ENCODE measurements at places on chromosomes 2 and 18.

DNA sequence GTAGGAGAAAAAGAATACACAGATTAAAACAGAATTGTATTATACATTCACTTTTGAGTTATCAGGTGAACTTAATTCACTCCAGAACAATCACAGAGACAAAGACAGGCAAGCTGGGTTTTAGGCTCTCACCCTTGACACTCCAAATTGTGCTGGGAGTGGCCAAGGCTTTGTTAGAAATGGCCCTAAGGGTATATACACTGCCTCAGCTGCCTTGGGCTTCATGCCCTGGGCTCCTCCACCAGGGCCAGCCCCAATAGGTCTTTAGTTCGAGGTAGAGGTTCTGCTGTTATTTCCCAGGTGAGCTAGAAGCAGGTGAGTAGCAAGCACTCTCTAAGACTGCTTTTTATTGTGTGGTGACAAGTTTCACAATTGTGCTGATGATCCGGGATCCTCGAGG is 19.9 kb downstream of the GEMIN6 start:
- DNase-seq: no peak

GRCh38 chr2:48449073-48449840 is 80.7 kb upstream of the STON1 start:
- no peak for DNase-seq

GRCh38 chr2:152607793-152608300 is 109.4 kb downstream of the PRPF40A start:
- no peak for DNase-seq

- no peak for DNase-seq
Measured at GRCh38 chr18:41939326-41939725, 15.7 kb upstream of the PIK3C3 start.

DNA sequence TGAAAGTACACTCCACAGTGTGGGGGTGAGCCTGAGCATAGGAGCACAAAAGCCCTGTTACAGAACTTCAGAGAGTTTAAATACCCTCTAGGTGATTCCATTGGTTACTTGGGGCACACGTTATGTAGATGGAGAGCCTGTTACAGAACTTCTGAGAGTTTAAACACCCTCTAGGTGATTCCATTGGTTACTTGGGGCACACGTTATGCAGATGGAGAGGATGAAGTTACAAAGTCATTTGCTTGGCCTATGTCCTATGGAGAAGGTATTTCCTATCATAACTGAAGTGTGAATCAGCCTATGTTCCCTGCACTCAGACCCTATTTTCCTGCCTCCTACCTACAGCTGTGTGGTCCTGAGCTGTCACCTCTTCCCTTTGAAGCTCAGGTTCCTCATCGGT is 3.8 kb upstream of the CAPN10 start:
- DNase-seq: no peak

GRCh38 chr2:127174640-127175039 is 45.5 kb downstream of the CYP27C1 start:
- DNase-seq: no peak

DNA sequence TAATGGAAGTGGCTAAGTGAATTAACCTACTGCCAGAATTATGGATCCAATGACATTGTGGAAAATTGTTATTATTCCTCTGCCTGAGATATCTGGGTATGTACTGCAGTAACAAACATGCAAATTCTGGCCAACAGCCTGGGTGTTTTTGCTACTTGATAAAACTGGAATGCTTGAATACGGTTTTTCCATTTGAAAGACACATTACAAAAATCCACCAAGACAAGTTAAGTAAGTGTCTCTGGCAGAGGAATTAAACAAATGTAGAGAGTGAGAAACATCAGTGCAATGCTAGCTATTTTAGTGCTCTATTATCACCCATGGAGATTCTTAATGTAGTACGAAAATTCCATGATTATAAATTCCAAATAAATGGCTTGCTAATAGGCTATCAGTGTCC is 312.4 kb upstream of the MEIS1 start:
- no peak for DNase-seq

DNA sequence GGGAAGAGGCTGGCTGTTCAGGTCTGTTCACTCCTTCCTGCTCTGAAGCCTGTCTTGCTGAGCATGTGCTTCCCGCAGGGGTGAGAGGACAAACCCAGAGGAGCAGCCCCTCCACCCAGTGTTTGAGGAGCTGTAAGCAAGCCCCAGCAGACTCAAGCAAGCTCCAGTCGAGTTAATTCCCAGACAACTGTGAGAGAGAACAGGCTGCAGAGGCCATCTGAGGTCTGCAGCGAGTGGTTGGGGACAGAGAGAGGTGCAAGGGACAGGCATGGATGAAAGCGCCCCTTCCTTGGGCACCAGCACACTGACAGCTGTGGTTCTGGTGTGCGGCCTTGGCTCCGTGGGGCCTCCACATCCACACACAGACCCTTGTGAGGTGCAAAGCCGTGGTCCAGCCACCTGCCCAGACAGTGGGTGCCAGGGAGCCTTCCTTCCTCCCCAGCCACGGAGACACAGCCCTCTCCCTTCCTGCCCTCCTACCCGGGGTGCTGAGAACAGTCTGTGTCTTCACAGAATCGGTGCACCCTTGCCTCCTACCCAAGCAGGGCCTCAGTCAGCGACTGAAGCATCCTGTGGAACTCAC is 36.2 kb downstream of the MAL start:
- no peak for DNase-seq

- DNase-seq: no peak
Measured at GRCh38 chr2:114192362-114192761, 250.1 kb upstream of the DPP10 start.

DNA sequence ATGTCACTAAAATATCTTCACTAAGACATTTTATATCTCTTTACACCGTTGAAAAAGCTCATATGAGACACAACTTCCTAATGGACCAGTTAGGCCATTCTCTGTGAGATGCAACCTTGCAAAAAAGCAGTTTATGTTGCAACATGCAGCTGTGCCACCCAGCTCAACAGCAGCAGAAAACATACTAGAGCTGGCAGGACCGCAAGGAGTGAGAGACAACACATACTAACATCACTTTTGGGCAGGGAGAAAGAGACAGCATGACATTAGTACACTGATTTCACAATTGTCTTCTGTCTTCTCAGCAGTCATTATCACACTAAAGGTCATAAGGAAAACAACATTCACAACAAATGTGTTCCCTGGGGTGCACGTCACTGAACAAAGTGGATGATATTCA is 122.9 kb downstream of the EPB41L3 start:
- DNase-seq: peak; percentile 29

- no peak for DNase-seq
Measured at GRCh38 chr18:5651736-5652135, 107.9 kb upstream of the EPB41L3 start.

GRCh38 chr2:71612581-71613402 is 159.4 kb downstream of the DYSF start:
- DNase-seq: no peak

GRCh38 chr2:131521961-131522781 is 5.5 kb upstream of the CCDC74A start:
- no peak for DNase-seq

DNA sequence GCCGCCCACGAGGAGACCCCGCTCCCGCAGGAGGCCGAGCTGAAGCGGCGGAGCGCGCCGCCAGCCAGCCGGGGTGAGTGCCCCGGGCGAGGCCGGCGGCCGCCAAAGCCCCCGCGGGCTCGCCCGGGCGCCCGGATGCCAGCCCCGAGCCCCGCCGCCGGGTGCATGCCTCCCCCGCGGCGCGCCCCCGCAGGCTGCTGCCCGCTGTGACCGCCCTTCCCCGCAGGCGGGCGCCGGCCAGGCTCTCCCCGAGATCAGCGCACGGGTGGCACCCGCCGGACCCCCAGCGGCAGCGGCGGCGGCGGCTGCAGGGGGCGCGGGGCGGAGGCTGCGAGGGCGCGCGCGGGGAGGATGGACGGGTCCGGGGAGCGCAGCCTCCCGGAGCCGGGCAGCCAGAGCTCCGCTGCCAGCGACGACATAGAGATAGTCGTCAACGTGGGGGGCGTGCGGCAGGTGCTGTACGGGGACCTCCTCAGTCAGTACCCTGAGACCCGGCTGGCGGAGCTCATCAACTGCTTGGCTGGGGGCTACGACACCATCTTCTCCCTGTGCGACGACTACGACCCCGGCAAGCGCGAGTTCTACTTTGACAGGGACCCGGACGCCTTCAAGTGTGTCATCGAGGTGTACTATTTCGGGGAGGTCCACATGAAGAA is 470 bp downstream of the KCNF1 start:
- no peak for DNase-seq

- peak; percentile 78 for DNase-seq
Measured at GRCh38 chr2:20536619-20537422, 89.9 kb downstream of the RHOB start.

DNA sequence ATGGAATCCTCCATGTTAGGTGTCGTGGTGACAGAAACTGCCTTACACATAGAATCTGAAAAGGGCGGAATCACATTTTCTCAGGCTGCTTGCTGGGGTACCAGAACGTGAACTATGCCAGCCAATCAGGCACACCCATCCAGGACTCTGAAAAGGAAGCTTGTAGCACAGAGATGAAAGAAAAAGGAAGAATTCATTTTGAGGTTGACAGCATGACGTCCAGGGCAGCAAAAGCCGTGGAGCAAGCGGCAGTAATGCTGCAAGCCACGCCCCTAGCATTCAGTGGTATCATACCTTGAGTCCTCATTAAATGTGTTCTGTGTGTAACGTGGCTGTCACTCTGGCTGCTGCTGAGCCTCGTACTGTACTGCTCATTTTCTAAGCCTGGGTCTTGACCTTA is 304.0 kb downstream of the DYSF start:
- DNase-seq: no peak

- no peak for DNase-seq
Measured at GRCh38 chr2:17362956-17363355, 155.3 kb downstream of the RAD51AP2 start.

GRCh38 chr2:198394208-198394607 is 589.8 kb downstream of the PLCL1 start:
- no peak for DNase-seq

DNA sequence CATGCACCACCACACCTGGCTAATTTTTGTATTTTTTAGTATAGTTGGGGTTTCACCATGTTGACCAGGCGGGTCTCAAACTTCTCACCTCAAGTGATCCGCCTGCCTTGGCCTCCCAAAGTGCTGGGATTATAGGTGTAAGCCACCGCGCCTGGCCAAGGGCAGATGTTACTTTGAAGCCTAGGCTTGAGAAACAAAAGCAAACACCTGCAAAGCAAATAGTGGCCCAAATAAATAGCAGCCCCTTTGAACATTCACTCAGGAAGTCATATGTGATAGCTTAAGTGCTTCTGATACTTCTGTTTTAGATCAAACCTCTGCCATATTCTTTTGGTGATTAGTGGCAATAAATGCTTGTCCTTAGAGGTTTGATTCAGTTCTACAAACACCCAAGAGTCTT is 404.5 kb upstream of the SMIM21 start:
- no peak for DNase-seq

DNA sequence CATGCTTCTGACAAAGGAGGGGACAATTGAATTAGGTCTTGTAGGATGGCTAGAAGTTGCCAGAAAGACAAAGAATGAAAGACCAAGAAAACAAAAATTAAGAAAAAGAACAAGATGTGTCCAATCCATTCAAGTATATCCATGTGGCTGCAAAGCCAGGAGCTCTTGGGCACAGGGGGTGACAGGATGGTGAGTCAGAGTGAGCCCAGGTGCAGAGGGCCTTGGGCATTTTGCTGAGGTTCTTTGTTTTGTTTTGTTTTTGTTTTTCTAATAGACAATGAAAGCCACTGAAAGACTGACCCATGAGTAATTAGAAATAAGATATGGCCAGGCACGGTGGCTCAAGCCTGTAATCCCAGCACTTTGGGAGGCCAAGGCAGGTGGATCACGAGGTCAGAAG is 104.6 kb upstream of the KLHL29 start:
- DNase-seq: no peak

- no peak for DNase-seq
Measured at GRCh38 chr2:111710613-111711012, 173.4 kb downstream of the ANAPC1 start.

DNA sequence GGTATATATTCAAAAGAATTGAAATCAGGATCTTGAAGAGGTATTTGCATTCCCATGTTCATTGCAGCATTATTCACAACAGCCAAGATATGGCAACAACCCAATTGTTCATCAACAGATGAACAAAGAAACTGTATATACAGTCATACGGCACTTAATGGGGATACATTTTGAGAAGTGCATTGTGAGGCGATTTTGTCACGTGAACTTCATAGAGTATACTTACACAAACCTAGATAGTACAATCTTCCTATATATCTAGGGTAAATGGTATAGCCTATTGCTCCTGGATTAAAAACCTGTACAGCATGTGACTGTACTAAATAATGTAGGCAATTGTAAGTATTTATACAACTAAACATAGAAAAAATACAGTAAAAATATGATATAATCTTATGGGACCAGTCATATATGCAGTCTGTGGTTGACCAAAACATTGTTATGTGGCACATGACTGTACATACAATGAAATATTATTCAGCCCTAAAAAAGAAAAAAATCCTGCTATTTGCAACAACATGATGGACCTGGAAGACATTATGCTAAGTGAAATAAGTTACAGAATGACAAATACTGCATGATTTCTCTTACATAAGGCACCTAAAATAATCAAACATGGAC is 9.2 kb upstream of the BBS5 start:
- DNase-seq: no peak

GRCh38 chr2:11777066-11777782 is 30.8 kb downstream of the LPIN1 start:
- DNase-seq: no peak

- DNase-seq: no peak
Measured at GRCh38 chr2:72894514-72894913, 7.3 kb downstream of the SPR start.

DNA sequence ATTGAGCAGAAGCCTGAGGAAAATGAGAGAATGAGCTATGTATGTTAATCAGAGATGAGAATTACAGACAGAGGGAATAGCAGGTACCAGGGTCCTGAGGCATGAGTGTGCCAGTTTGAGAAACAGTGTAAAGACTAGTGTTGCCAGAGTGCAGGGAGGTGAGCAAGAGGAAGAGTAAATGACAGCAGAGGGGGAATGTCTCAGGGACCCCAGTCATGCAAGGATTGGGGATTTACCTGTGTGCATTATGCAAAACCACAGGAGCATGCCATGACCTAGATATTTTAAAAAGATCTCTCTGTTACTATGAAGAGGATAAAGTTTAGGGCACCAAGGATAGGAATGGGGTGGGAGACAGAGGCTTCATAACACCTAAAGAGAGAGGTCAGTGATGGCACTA is 72.1 kb downstream of the TTC32 start:
- DNase-seq: no peak

DNA sequence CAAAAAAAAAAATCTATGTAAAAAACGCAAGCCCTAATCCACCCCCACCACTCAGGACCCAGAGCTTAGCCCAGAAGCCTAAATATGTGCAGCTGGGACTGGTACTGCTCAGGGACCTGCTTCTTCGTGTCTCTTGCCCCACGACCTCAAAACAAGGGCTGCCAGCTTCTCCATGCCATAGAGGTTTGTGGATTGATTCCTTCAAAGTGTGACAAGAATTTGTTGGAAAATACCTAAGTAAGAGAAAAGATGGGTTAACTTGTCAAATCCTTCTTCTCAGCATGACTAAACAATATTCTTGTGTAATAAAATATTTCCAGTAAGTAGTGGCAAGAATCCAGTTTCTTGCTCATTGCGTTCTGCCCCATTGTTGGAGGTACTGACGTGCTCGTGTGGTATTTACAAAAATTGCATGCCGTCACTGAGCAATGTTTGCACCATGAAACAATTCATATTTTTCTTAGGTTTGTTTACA is 825 bp upstream of the SCYGR1 start:
- no peak for DNase-seq

GRCh38 chr2:152730591-152731333 is 12.3 kb downstream of the ARL6IP6 start:
- DNase-seq: no peak
